ENCODE measurements at places on chromosomes 2 and 18. TPM values are rescaled to one million over a fixed set of nuclear protein-coding genes. Genes with fewer than 3 reads are reported as not detected.

- H3K27ac ChIP-seq = no peak overlapping the region
- no peaks in the 10 kb centered on the region for H3K27me3 ChIP-seq
- no peak overlapping the region for H3K4me3 ChIP-seq
- H3K4me1 ChIP-seq = no peaks in the 10 kb centered on the region
- DNase-seq = no peak
- H3K36me3 ChIP-seq = no peaks in the 10 kb centered on the region
Observed at GRCh38 chr2:72316774-72317173, 169.1 kb upstream of the CYP26B1 start.

DNA sequence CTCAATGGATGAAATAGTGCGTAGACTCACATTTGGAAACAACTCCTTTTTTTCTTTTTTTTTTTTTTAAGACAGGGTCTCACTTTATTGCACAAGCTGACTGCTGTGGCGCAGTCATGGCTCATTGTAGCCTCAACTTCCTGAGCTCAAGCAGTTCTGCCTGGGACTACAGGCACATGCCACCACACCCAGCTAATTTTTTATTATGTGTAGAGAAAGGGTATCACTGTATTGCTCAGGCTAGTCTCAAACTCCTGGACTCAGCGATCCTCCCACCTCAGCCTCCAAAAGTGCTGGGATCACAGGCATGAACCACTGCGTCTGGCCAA lies 17.4 kb downstream of the HAT1 start:
- no peaks in the 10 kb centered on the region for H3K36me3 ChIP-seq
- DNase-seq = no peak
- H3K27ac ChIP-seq = no peak overlapping the region
- H3K4me1 ChIP-seq = no peaks in the 10 kb centered on the region
- no peak overlapping the region for H3K4me3 ChIP-seq

DNA sequence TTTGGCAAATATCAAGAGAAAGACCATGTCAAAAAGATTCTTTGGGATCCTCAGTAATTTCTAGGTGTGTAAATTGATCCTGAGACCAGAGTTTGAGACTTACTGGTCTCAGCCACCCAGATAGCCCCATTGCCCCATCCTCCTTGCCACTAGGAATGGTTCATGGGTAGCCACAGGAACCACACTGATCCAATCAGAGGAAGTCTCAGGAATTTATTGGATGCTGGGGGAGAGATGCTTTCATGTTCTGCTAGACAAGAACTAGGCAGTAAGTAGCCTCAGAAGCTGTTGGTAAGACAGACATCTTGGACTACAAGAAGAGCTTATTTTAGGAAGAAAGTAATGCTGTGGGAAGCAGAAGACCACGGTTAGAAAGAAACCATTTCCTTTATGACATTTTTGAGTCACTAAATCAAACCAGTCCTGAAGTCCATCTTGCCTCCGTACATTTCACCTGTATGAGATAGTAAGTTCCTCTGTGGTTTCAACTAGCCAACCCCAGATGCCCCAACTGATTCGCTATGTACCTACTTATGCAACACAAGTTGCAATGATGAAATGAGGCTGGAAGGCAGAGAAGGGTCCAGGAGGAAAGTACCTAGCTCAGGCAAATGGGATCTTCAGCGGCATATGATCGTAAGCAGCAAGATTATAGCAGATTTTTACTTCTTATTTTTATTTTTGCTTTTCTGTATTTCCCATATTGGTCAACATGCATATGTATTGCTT lies 3.6 kb upstream of the ST3GAL5 start:
- H3K27ac ChIP-seq = no peak overlapping the region
- peaks cover 46% of the 10 kb centered on the region for H3K4me1 ChIP-seq
- no peak overlapping the region for H3K4me3 ChIP-seq
- no peaks in the 10 kb centered on the region for H3K27me3 ChIP-seq

GRCh38 chr2:110871637-110872036 lies 139.3 kb downstream of the ACOXL start:
- no peaks in the 10 kb centered on the region for H3K36me3 ChIP-seq
- no peak for DNase-seq
- no peak overlapping the region for H3K4me3 ChIP-seq
- no peak overlapping the region for H3K27ac ChIP-seq

DNA sequence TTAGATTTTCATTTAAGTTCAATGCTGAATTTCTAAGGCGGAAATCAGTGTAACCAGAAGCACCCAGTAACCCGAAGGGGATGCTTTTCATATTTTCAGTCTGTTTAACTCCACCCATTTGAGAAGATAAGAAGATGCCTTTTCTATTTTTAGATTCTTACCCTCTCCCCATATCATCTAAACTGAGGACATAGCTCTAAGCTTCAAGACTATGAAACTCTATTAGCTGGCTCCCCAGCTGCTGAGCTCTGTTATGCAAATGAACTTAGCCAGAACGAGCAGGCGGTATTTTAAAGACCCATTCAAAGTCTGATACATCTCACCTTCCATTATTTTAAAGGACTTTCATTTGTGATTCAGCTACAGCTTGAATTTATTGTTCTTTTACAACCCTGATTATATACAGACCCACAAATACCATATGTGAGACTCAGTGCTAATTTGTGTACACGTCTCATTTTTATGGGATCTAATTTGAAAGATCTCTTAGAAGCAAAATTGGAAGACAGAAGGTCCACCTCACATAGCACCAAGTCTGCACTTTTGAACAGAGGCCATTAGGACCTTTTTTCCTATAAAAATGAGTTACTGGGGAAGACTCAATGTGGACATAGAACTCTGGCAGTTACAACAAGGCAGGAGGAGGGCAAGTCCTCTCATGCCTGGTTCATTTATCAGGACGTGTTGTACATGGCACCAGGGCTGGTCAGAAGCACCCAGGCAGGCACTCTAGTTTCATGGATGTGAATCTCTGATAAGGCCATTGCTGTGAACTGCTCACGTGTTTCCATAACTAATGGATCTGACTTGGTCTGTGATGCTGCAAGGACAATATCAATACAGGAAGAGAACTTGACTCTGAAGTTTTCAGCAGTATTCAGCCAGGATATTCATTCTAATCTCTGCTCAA lies 16.3 kb downstream of the CDC42EP3 start:
- peaks cover 82% of the 10 kb centered on the region for H3K4me1 ChIP-seq
- H3K36me3 ChIP-seq = no peaks in the 10 kb centered on the region
- no peaks in the 10 kb centered on the region for H3K27me3 ChIP-seq
- H3K27ac ChIP-seq = no peak overlapping the region

The CCDC93 gene
- 30.3 TPM for total RNA-seq

DNA sequence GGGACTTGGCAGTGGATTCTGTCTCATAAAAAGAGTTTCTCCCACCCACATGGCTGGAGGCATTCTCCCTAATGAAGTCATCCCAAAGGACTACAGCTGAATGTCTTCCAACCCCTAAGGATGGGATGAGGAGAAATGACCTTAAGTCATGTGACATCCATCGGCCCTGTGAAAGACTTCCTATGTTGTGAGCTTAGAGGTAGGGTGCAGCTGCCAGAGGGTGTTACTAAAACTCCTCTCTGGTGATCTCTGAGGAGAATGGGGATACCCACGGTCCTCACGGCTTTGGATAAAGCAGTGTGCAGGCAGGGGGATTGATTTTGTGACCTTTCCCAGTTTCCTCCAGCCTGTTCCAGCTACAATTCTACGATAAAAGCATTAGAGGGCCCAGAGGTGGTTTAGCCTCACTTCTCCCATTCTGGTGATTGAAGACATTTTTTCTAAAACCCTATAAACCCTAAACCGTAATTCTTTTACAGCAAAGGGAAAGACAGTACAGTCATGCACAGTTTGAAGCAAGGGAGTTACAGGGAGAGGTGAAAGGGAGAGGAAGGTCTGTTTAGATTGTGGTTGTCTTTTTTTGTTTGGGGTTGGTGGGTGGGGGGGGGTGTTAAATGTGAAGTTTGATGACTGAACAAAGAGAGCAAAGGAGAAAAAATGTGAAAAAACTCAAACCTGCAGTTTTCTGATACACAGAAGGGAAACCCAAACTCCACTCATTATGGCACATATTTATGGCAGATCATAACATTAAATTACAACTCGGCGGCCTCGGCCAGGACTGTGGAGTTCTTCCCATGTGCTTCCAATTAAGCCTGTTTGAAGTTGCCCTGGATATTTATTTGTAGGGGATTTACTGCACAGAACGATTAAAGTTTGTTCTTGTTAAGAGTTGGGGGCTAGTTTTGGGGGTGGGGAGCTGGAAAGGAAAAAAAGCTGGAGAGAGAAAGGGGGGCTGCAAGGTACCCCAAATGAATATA lies 26.6 kb upstream of the SLC14A2 start:
- no peak for DNase-seq
- no peaks in the 10 kb centered on the region for H3K36me3 ChIP-seq
- H3K4me3 ChIP-seq = no peak overlapping the region
- no peaks in the 10 kb centered on the region for H3K27me3 ChIP-seq
- H3K4me1 ChIP-seq = peaks cover 13% of the 10 kb centered on the region

- H3K27me3 ChIP-seq = no peaks in the 10 kb centered on the region
- DNase-seq = no peak
- peak overlapping the region; percentile 70 for H3K27ac ChIP-seq
- H3K4me1 ChIP-seq = peaks cover 64% of the 10 kb centered on the region
Observed at GRCh38 chr2:43027097-43027873, 199.1 kb downstream of the ZFP36L2 start.

GRCh38 chr2:33108483-33109443 lies 162.0 kb downstream of the LTBP1 start:
- H3K27ac ChIP-seq = peak overlapping the region; percentile 56
- H3K4me3 ChIP-seq = no peak overlapping the region
- no peaks in the 10 kb centered on the region for H3K36me3 ChIP-seq

The OTOS gene
- total RNA-seq = not detected

The LRATD1 gene
- 5.7 TPM for total RNA-seq

DNA sequence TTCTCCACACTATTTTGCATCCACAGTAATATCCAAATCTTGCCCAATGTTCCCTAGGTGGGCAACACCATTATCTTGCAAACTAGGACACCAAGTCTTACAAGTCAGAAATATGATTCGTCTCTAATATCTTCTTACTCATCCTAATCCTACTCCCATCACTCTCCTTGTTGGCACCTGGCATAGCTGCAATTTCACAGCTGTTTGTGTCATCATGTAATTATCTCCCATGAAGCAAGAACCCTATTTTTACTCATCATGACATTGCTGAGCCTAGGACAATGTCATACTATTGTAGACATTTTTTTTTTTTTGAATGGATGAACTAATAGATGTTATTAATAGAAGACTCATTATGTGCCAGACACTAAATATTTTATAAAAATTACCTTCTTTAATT lies 91.3 kb upstream of the CCDC141 start:
- H3K4me1 ChIP-seq = no peaks in the 10 kb centered on the region
- H3K27ac ChIP-seq = no peak overlapping the region
- H3K36me3 ChIP-seq = no peaks in the 10 kb centered on the region
- no peaks in the 10 kb centered on the region for H3K27me3 ChIP-seq

GRCh38 chr2:1605102-1606045 lies 138.9 kb downstream of the PXDN start:
- H3K36me3 ChIP-seq = no peaks in the 10 kb centered on the region
- H3K4me1 ChIP-seq = peaks cover 14% of the 10 kb centered on the region
- no peaks in the 10 kb centered on the region for H3K27me3 ChIP-seq
- no peak overlapping the region for H3K4me3 ChIP-seq
- no peak overlapping the region for H3K27ac ChIP-seq

The FBXO15 gene
- total RNA-seq = 1.5 TPM

DNA sequence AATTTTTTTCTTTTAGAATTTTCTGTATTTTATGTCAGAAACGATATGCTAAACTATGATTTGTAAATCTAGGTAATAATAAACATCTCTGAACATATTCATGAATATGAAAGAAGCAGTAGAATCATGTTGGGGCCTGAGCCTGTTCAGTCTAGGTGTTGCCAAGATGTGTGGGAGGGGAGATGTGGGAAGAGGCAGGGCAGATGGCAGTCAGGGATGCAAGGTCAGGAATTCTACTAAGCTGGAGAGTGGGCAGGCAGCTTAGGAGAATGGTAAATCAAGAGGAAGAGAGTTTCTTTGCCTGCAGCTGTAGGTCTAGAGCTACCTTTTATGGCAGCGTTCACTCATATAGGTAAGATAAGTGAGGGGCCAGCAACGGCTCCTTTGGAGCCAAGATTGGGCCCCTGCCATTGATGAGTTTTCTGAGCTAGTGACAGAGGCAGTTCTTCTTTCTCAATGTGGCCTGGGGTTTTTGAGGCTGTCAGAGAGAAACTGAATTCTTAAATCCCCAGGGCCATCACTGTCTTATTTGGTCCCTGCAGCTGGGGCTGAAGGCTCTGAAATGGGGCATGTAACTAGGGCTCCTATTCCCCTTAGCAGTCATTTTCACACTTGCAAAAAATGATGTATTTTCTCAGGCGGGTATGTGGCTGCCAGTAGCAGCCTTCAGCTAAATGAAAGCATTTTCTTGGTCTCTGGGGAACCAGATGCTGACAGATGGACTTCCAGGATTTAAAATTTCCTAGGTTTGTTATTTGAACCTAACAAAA lies 232.8 kb downstream of the PIK3C3 start:
- H3K4me1 ChIP-seq = no peaks in the 10 kb centered on the region
- H3K36me3 ChIP-seq = no peaks in the 10 kb centered on the region
- no peak overlapping the region for H3K27ac ChIP-seq
- no peak for DNase-seq

GRCh38 chr2:28425464-28425835 lies 32.8 kb downstream of the FOSL2 start:
- DNase-seq = no peak
- no peaks in the 10 kb centered on the region for H3K36me3 ChIP-seq
- no peaks in the 10 kb centered on the region for H3K4me1 ChIP-seq
- H3K27me3 ChIP-seq = no peaks in the 10 kb centered on the region
- H3K27ac ChIP-seq = no peak overlapping the region

- H3K36me3 ChIP-seq = no peaks in the 10 kb centered on the region
- H3K27me3 ChIP-seq = no peaks in the 10 kb centered on the region
- H3K4me3 ChIP-seq = no peak overlapping the region
Observed at GRCh38 chr2:74029714-74030397, 45.1 kb downstream of the TET3 start.

DNA sequence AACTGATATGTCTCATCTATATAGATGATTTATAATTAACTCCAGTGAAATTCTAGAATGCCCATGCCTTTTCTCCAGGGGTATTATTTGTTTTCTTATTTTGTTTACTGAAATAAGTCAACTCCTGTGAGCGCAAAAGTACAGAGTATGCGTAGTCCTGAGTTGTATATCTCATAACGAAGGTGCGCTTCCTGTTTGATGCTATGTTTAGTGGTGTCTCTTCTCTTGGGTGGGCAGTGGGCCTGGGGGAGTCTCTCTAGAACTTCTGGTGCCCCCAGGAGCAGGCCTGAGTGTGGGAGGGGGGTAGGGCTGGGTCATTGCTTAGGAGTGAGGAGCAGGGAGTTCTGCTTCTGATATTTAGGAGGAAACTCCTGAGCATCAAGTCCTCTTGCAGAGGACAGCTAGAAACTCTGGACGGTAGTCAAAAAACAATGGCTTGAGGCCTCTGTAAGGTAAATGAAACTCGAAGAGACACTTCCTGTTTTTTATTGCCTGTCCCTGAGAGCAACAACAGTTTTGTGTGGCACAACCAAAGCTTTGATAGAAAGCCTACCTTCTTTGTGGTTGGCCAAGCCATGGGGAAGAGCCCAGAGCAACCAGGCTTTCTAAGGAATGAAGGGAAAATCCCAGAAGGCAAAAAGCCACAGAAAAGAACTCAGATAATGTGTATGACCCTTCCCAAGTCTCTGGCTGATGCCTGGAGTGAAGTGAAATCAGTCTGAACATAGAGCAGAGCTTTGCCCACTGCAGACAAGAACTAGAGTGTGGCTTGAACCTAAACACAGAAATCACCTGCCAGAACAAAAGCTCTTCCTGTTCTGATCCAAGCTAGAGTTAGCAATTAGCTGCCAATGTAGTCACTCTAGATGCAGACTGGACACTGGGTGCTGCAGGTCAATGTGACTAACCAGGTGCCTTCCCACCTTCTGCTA lies 8.5 kb upstream of the SP140L start:
- no peak for DNase-seq
- H3K4me1 ChIP-seq = no peaks in the 10 kb centered on the region
- H3K36me3 ChIP-seq = no peaks in the 10 kb centered on the region
- H3K4me3 ChIP-seq = no peak overlapping the region
- no peaks in the 10 kb centered on the region for H3K27me3 ChIP-seq
